ENCODE measurements at places on chromosomes 13 and 19.

DNA sequence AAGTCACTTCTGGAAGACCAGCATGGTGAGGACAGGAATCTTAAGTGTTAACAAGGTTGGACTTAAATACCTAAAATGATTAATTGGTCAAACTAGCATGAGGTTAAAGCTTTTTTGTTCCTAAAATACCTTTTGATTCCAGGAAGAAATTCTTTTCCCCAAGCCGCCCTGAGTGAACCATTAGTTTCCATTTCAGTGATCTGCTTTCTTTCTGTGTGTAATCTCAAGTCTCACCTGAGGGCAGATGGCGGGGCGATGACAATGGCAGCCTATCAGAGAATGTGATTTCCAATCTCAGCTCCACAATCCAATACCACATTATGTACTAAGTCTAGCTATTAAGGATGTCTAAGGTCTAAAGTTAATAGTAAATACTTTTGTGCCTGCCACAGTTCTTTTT, 390.9 kb upstream of the SGCG start:
- no peak for DNase-seq

DNA sequence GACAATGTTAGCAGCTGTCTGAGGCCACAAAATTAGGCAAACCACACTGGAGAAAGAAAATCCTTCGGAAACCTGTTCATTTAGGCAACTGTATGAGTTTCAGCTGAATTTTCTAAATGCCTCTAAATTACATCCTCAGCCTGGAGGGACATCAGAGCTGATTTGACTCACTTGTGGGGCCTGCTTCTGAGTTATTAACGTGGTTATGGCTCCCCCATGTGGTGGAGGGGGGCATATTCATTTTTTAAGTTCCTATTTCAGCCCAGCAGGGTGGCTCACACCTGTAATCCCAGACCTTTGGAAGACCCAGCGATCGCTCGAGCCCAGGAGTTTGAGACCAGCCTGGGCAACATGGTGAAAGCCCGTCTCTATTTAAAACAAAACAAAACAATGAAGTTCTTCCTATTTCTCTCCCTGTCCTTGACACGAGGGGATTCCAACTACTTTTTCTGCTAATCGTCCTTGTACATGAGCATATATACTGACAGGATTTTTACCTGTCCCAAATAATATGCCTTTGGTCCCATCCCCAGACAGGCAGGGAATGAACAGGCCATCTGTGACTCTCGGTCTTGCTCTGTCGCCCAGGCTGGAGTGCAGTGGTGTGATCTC, 31.5 kb upstream of the HIF3A start:
- peak; percentile 76 for DNase-seq

GRCh38 chr13:50357136-50357535, 341.9 kb downstream of the KCNRG start:
- DNase-seq, result no peak

GRCh38 chr13:25478186-25478585, 106.4 kb downstream of the ATP8A2 start:
- DNase-seq, result no peak

DNA sequence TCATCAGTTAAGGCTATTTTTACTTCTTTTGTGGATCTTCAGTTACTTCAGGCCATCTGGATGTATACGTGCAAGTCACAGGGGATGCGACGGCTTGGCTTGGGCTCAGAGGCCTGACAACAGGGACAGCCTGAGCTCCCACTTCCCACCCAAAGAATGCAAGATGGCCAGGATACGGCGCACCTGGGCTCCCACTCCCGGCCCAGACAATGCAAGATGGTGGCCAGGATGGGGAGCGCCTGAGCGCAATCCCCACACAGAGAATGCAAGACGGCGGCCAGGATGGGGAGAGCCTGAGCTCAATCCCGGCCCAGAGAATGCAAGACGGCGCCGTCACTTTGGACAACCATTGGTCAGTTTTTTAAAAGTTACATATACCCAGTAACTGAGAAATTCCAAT, 25.3 kb upstream of the MIER2 start:
- no peak for DNase-seq

DNA sequence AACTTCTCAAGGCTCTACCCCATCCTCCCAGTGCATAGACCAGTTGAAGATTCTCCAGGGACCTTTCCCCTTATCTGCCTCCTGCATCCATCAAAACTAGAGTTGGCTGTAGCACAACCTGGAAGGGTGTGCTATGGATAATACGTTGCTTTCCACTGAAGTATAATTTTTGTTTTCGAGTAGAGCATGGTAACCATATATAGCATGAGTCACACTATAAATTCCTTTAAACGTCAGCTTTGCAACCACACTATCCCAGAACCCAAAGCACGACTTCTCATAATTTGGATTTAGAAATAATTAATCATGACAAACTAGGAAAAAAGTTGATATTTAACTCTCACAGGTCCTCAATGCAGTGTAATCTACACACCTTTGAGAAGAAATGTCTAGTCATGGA, 138.3 kb upstream of the NBEA start:
- DNase-seq, result no peak

- no peak for DNase-seq
Measured at GRCh38 chr13:31982540-31982939, 49.0 kb upstream of the FRY start.

DNA sequence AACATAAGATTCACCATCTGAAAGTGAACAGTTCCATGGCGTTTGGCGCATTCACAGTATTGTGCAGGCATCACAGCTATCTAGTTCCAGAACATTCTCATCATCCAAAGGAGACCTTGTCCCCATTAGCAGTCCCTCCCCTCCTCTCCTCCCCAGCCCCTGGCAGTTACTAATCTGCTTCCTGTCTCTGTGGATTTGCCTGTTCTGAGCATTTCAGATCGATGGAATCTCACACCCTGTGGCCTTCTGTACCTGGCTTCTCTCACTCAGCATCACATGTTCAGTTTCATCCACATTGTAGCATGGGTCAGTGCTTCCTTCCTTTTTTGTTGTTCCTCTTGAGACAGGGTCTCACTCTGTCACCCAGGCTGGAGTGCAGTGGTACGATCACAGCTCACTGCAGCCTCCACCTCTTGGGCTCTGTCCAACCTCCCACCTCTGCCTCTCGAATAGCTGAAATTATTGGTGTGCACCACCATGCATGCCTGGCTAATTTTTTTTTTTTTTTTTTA, 34.6 kb downstream of the CRTC1 start:
- DNase-seq, result no peak

DNA sequence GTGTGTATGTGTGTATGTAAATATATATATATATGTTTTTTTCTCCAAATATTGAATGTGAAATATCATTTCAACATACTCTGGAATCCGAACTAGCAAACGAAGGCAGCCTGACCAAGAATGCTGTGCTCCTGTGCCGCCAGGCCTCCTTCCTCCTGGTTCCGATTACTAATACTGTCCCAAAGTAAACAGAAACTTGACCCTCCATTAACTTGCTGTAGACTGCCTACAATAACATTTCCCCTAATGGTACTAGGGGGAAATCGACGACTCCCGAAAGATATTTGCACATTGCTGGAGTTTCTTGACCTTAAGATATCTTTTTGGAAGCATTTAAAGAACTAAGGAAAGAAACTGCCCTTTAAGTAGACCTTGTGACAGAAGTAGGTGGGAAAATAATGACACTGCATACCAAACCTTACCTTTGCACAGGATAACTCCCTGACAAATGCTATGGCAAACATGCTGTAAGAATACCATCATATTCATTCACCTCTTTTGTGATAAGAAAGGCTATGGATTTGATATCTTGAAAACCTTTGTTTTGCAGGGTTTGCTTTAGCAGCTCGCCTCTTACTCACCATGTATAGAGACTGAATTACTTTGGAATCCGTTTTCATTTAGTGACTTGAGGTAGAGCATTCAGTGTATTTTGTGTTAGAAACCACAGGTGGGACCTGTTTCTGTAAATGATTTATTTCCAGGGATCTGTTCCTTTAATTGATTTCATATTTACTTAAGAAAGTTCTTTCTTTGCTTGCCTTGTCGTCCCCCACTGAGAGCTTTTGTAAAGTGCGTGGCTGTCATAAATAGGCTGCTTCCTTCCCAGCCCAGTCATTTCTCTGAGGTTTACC, 80.1 kb downstream of the KLF5 start:
- DNase-seq, result no peak

- DNase-seq, result peak; percentile 91
Measured at GRCh38 chr19:58150328-58150921, at the start of gene ZNF329. Gene ZNF329, minus strand, starts transcription at chr19:58150789. Its CDS starts 21,286 bp downstream, at chr19:58129503.

DNA sequence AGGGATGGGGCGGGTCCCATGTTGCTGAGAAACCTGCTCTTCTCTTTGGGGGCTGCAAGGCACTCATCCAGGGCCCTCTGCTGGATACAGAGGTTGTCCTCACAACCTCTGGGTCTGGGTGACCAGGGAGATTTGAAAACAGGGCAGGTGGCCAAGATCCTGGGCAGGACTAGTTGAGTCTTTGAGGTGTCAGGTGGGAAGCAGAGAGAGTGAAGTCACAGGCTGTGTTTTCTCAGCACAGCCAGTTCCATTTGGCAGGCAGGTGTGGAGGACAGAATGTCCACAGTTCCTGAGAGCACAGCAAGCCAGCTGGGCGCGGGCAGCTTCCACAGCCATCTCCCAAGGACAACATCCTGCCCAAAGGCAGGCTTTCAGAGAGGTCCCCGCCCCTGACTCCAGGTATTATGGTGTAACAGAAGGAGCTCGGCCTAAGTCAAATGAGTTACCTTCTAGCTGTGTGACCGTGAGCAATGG, 118.8 kb downstream of the NUFIP1 start:
- DNase-seq, result no peak

DNA sequence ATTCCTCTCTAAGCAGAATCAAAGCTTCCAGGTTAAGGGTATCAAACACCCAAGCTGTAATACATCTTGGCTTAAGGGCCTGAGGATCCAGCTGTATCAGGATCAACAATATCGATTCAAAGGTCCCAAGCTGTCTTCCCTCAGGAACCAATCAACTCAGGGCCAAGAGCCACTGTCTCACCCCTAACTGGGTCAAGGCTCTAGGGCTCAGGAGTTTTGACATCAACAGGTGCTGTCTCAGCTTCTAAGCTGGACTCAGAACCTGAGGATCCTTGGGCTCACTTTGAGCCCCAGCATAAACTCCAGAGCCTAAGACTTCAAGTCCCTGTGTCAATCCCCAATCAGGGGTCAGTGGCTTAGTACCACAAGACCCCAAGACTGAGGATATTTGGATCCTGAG, 917 bp downstream of the FBXW9 start:
- no peak for DNase-seq

DNA sequence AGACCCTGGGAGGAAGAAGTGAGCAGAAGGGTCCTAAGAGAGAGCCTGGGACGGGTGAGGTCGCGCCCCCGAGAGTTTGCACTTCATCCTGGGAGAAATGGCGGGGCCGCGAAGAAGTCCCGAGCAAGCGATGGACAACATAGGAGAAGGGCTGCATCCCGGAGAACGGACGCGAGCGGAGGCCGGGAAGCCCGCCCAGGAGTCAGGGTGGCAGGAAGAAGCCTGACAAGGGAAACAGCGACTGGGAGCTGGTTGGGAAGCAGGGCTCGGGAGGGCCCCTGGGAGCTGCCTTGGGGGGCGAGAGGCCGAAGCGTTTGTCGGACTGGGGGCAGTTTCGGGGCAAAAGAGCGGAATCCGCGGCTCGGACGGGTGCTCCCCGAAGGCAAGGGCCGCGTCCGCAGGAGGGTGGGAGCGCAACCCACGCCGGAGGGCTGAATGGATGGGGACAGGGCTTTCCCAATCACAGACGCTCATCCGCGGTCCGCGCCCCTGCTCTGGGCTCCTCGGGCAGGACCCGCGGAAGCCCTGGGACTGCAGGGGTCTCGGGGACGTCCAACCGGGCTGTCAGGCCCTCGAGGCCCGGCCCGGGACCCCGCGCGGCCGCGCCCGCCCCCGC, 469 bp downstream of the ABHD17A start:
- no peak for DNase-seq

GRCh38 chr19:5313307-5313706, 27.3 kb downstream of the PTPRS start:
- DNase-seq, result no peak

- DNase-seq, result no peak
Measured at GRCh38 chr13:107251341-107251740, 683.4 kb upstream of the ARGLU1 start.

- no peak for DNase-seq
Measured at GRCh38 chr13:74077792-74078191, 56.4 kb downstream of the KLF12 start.
